ENCODE measurements at places on chromosomes 3 and 15. TPM values are rescaled to one million over a fixed set of nuclear protein-coding genes. Genes with fewer than 3 reads are reported as not detected.

GRCh38 chr3:105656651-105657504 lies 211.9 kb downstream of the CBLB start:
- DNase-seq: no peak

DNA sequence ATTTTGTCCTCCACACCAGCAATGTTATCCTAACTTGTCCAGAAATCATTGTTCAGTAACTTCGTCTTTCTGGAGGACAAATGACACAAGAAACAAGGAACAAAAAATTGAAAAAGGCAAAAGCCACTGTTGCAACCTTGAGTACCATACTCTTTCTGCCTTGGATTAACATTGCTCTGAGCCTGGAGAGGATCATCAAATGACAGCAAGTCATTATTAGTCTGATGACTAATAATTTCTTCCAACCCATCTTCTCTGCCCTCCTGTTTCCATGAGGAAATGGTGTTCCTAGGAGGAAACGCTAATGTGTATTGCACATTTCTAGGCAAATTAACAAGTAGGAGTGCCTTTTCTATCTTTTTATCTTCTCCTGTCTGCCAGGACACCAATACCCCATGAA lies 153.9 kb downstream of the PCCB start:
- no peak for DNase-seq

GRCh38 chr3:126541628-126542339 lies 16.9 kb downstream of the C3orf22 start:
- no peak for DNase-seq

- DNase-seq: no peak
These were observed 87.0 kb upstream of the ST8SIA2 start for GRCh38 chr15:92306663-92307062.

DNA sequence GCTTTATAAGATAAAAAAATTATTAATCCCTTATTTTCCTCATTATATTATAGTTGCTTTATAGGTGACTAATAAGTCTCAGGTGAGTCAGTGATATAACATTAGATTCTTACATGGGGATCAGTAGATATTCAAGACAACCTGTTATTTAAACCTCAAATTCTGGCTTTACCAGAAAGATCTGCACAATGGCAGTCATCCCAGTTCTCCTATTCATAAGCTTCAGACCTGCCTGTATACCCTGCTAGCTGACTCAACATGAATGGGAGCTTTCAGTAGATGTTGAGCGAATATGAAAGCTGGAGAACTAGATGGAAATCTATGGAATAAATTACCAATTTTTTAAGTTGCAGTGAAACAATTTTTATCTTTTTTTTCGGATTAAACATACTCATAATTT lies 20.5 kb upstream of the CCDC54 start:
- no peak for DNase-seq

DNA sequence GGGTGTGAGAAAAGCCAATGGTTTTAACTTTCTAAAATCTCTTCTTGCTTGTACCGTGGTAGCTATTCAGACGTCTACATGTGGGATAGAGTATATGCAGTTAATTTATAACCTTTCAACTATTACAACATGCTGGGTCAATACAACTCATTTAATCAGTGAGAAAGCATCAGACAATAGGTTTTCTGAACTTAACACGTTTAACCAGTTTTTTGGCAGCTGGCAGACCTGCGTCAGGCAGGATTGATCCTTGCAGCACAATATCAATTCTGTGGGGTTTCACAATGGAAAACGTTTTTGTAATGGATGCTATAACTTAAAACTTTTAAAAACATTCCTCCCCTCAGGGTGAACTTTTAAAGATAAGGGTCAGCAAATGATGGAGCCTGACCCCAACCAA lies 6.5 kb downstream of the GNB5 start:
- DNase-seq: no peak

OSTN gene
- not detected for total RNA-seq

INSYN1 gene
- total RNA-seq: not detected

DNA sequence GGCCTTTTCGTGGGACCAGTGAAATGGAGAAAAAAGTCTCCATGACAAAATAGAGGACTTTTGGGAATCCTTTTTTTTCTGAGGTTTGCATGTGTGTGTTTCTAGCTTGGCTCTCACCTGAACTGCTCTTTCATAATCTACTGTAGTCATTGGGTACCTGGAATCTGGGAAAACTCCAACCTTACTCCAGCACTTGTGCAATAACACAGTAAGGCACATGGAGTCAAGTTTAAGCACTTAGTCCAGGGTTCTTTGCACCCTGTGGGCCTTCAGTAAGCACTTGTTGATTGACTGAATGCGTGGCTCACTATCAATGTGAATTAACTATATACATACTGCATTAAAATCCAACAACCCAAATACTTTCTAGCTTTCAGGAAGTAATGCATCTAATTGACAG lies 299.5 kb downstream of the ZBTB20 start:
- DNase-seq: no peak

DNA sequence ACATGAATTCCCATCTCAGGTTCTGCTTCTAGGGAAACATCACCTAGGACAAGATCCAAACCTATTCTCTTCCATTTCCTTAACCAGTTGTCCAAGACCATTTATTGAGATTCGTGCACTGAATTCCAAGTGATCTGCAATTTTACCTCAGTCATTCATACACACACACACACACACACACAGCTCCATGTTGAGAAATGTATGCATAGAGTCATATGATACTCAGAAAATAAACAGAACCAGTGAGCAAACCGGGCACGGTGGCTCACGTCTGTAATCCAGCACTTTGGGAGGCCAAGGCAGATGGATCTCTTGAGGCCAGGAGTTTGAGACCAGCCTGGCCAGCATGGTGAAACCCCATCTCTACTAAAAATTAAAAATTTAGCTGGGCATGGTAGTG lies 6.1 kb upstream of the KPNA1 start:
- DNase-seq: no peak

SQOR gene
- total RNA-seq: 30.4 TPM
